RPMI7951 (cell line): ENCODE measurements at places on chromosomes 7 and 10. TPM values are rescaled to one million over a fixed set of nuclear protein-coding genes. Genes with fewer than 3 reads are reported as not detected.

TMEM176A gene
- not detected in 2 replicates for total RNA-seq

SPDYE8 gene
- not detected in 2 replicates for total RNA-seq

METTL27 gene
- total RNA-seq = 0.12 and 0.29 TPM in 2 replicates

SLC4A2 gene
- total RNA-seq = 60.3 and 64.9 TPM in 2 replicates

CALML5 gene
- not detected in 2 replicates for total RNA-seq

ESYT2 gene
- 77.9 and 87.3 TPM in 2 replicates for total RNA-seq

NAT16 gene
- not detected in 2 replicates for total RNA-seq

TCF7L2 gene
- total RNA-seq = 0.96 and 2.1 TPM in 2 replicates

CALML3 gene
- not detected in 2 replicates for total RNA-seq

GRIFIN gene
- not detected in 2 replicates for total RNA-seq

LYZL1 gene
- total RNA-seq = not detected in 2 replicates

AKR1C4 gene
- not detected in 2 replicates for total RNA-seq

CC2D2B gene
- total RNA-seq = not detected in 2 replicates

ADAM22 gene
- 0.98 and 1.6 TPM in 2 replicates for total RNA-seq

CD36 gene
- total RNA-seq = 6.5 and 11.4 TPM in 2 replicates

ARMC3 gene
- not detected in 2 replicates for total RNA-seq

BAMBI gene
- 39.1 and 44.6 TPM in 2 replicates for total RNA-seq

OPN1SW gene
- not detected in 2 replicates for total RNA-seq

NPC1L1 gene
- total RNA-seq = not detected in 2 replicates

GDF10 gene
- total RNA-seq = not detected in 2 replicates

H2BK1 gene
- not detected in 2 replicates for total RNA-seq

CALCR gene
- not detected in 2 replicates for total RNA-seq

ETV1 gene
- 91.5 and 128 TPM in 2 replicates for total RNA-seq

CPA4 gene
- total RNA-seq = 16.8 and 17.9 TPM in 2 replicates

LIPK gene
- not detected in 2 replicates for total RNA-seq

FAM185A gene
- 5.2 and 9.8 TPM in 2 replicates for total RNA-seq

POLD2 gene
- 193 and 210 TPM in 2 replicates for total RNA-seq

SEMA3E gene
- under 0.01 and 0.29 TPM in 2 replicates for total RNA-seq

CSGALNACT2 gene
- total RNA-seq = 6.8 and 9.5 TPM in 2 replicates

HOXA4 gene
- total RNA-seq = 4.3 and 9.7 TPM in 2 replicates

FAM131B gene
- not detected in 2 replicates for total RNA-seq

AMZ1 gene
- 4.9 and 8.5 TPM in 2 replicates for total RNA-seq

PRRT4 gene
- not detected in 2 replicates for total RNA-seq

NPSR1 gene
- not detected in 2 replicates for total RNA-seq

JCAD gene
- total RNA-seq = 0.49 and 1.2 TPM in 2 replicates

PPA1 gene
- 126 and 150 TPM in 2 replicates for total RNA-seq

DNAJC2 gene
- total RNA-seq = 16.8 and 22.1 TPM in 2 replicates

ARPC1B gene
- 248 and 283 TPM in 2 replicates for total RNA-seq

GPER1 gene
- 0.39 and 0.84 TPM in 2 replicates for total RNA-seq

ZNF804B gene
- not detected in 2 replicates for total RNA-seq

APBB1IP gene
- total RNA-seq = 6.4 TPM in 2 replicates

SOSTDC1 gene
- total RNA-seq = 0.10 and 0.12 TPM in 2 replicates
